Hippocampal formation (tissue), 2 donors: ENCODE measurements at places on chromosomes 5 and 9.

DNA sequence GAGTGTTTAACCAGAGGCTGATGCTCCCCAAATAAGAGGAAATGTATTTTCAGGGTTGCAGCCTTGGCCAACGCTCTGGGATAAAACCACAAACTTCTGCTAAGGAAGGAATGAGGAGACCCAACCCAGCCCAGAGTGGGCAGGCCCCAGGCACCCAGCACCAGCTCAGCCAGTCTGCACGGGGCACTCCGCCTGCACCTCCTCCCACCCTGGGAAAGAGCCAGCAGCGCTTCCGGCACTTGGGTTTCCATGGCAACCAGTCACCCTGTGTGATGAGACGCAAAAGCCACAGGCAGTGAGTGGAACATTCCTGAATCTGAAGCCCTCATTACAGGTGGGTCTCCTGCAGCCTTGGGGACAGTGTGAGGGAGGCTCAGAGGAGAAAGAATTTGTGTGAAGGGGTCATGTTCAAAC lies 85.2 kb upstream of the ZBTB43 start:
- DNase-seq: peak; percentile 52

DNA sequence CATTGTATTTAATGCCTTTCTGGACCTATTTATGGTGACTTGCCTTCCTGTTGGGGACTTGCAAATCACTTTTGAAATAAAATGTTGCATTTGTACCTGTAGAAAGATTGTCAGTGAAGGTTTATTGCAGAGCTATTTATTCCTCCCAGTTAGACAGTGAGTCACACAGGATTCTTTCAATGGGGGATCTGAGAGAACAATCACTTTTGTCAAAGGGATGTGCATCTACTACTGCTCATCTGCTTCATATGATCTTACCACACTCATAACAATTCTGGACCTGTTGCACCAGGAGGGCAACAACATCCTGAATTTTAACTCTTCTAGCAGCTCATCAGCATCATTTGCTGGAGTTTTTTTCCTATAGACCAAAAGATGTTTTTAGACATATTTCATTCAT lies 66.8 kb downstream of the FBXL7 start:
- DNase-seq: no peak

DNA sequence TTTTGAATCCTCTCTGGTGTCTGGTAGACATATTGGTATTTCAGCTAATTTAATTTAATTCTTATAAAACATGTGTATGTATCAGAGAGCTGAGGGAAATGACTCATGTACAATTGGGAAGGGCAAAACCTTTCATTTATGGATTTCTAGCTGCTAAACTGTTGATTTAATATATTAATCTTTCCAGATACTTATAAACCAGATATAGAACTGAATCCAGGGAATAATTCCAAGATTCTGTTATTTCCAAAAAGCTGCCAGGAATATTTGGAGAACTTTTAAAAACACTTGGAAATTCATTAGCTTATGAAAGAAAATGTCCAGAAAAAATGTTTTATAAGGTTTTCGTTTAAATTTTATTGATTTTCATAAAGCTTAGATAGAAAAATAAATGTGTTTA lies 295.5 kb downstream of the YTHDC2 start:
- DNase-seq: no peak

DNA sequence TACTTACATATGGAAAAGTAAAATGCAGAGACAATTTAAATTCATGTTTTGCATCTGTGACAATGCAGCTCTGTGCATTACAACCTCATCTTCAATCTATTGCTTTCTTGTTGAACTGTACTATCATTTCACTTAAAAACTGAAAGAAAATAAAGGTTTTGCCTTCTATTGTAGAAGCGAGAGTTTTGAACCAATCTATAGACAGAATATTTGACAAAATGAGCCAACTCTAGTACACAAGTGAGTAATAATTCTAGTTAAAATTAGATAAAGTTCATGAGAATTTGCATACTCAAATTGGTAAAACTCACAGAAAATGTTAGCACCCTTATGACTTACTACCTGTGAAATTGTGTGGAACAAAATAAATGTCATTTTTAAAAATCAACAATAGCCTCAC lies 123.7 kb downstream of the EDIL3 start:
- no peak for DNase-seq

GRCh38 chr5:107437986-107438510 lies 232.7 kb downstream of the EFNA5 start:
- DNase-seq: no peak

GRCh38 chr5:137431051-137431450 lies 68.1 kb downstream of the SPOCK1 start:
- DNase-seq: no peak

DNA sequence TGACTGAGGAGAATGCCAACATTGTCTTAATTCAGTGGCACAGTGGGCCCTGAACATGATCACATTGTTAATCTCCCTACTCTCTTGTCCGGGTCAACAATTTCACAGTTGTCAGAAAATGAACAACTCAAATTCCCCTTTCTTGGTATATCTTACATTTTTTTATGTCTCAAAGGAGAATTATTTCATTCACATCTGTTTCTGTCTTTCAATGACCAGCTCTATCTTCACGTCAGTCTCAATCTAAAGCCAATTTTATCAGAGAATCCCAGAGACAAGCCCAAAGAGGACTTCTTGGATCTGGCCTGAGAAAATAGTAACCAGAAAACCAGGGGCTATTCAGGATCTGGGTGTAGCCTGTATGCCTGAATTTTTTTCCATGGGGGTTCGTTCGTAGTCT lies 477.5 kb downstream of the PDE4D start:
- no peak for DNase-seq

DNA sequence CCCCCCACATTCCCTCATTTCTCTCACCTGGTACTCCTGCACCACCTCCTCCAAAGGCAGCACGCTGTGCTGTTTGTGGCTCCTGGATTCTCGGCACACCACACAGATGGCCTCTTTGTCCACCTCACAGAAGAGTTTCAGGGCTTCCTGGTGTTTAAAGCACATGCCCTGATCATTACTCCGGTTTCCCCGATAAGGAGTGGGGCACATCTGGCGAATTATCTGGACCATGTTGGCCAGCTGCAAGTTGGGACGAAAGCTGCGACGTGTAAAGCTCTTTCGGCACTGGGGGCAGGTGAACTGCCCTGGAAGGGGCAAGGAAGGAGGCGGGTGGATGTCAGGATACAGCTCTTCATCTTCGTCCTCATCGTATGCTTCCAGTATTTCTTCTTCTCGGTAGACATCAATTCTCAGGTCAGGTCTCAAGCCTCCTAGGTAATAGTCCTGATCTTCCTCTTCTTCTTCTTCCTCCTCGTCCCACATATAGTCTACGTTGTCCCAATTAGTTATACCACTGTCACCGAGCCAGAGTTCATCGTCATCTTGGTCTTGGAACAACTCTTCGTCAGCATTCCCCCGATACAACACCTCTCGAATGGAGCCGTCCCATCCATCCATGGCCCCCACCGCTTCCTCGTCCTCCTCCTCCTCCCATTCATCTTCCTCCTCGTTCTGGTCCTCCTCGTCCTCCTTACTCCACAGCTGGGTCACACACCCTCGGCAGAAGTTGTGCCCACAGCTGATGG lies 796 bp downstream of the TRIM52 start:
- no peak for DNase-seq

- peak; percentile 44 for DNase-seq
Observed at GRCh38 chr5:78908173-78909061, 76.7 kb downstream of the ARSB start.

DNA sequence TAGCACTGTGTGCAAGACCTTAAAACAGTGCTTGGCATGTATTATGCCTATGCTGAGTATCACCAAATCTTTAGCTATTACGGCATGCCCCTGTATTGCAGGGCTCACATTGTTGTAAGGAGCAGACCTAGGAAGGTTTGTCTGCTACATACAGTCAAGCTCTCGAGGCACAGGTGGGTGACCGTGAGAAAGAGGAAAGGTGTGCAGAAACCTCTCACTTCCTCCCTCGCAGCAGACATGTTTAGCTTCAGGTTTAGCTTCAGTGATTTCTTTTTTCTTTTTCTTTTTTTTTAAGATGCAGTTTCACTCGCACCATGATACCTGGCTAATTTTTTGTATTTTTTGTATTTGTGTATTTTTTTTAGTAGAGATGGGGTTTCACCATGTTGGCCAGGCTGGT lies 275.8 kb upstream of the RIOK2 start:
- no peak for DNase-seq
